ENCODE measurements at places on chromosomes 5 and 9.

DNA sequence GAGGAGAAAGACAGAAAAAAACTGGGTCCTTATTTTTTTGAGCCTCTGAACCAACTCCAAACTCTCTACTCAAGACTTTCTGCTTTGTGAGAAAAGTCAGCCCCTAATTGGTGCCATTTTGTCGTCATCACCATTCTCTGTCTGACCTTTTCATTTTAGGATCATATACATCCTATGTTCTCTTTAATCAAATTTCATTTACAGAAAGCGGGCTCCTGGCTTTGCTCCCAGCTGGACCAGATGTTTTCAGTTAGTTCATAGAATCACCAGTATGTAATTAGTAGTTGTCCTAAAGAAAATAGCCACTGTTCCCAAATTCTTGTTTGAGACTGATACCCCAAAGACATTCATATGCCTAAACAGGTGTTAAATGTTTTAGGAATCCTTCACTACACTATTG lies 28.6 kb upstream of the SLCO4C1 start:
- DNase-seq, result no peak

DNA sequence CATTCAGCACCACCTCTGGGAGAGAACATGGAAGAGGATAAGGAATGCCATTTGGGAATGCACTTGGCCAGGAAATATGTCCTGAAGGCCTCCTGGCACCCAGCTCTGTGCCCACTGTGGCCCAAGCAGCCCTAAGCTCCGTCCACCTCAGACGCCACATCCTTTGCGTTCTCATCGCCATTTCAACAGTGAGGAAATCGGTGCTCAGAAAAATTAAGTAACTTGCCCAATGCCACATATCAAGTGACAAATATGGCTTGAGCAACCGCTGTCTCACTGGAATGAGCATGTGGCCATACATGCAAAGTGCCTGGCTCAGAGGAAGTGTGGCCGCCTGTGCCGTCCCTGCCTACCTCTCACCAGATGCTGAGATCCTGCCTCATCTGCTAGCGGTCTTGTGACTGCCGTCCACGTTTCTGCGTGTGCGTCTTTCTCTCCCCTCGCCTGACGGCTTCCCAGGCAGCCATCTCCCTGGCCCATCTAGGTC lies 984 bp upstream of the DOK3 start:
- DNase-seq, result no peak

DNA sequence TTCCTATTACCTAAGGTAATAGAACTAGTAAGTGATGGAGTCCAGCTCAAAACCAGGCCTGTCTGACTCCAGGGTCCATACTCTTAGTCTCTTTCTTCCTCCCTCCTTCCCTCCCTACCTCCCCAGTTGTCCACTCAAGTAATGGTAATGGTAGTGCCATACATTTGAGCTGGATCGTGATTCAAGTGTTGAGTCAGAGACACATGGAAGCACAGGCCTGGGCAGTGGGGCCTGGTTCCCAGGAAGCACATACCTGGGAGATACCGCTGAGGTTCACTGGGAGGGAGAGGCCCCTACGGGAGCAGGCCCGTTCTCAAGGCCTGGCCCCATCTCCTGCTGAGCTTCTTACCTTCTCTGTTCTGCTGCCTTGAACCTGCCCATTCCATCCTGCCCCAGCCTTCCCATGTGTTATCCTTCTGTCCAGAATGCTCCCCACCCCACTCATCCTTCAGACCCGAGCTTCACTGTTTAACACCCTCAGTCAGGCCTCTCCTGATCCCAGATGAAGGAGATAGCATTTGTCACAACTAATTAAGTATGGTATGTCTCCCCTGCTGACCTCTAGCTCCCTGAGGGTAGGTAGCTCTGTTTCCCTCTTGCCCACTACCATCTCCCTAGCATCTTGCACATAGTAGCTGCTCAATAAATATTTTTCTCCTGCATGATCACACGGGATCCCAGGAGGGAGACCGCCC lies 13.8 kb downstream of the URM1 start:
- no peak for DNase-seq

- peak; percentile 49 for DNase-seq
These were observed 128.4 kb upstream of the TRPM3 start for GRCh38 chr9:71249729-71250317.

DNA sequence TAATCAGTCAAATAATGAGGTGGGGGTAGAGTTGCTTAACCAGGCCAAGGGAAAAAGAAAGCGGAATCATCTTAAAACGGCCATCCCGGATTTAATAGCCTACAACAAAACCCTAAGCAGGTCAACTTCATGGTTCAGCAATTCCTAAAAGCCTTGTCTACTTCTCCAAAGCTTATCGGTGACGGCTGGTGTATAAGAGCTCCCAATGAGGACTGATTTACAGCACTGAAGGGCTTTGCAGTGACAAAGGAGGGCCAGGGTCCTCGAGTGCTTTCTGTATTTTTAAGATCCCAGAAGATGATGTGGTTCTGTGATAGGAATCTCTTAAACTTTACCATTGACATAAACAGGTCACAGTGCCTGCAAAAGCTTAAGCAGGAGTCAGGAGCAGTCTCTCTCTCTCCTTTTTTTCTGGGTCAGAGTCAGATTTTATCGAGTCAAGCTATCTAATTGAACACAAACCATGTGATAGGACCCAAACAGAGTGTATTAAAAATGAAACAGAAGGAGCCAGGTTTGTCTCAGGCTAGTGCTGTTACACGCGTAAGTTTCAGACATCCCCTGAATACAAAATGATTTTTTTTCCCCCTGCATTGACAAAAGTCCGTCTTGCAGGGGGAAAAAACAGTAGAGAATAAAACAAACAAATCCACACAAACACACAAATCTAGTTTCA lies 663.6 kb upstream of the ZNF608 start:
- no peak for DNase-seq

DNA sequence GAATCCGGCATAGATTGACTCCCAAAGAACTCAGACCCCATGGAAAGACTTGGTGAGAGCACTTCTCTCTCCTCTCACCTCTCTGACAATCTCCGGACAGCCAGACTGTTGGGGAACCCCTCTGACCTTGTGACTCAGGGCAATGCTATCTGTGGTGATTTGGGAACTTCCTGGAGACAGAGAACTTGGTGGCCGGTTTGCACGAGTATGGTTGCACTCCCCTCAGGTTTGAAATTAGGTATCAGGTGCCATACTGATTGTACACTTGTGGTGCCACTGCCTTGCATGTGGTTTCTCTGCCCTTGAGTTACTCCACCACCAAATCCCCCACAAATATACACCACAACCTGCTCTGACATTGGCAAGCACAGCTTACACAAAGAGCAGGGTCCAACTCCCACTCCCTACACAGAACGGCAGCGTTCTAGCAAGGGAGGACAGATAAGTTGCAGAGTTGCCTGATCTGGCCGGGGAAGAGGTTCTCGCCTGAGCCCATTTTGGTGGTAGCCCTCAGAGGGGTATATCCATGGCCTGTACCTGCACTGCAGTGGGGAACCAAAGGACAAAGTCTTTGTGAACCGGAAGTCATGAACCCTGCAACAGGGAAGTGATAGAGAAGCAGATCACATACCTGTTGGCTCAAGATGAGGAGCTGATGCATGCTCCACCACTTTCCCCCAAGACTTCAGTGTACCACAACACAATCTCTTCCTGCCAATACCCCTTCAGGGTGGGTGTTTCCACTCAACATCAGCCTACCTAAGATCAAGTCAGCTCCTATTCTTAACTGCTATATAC lies 255.1 kb downstream of the MCTP1 start:
- no peak for DNase-seq

DNA sequence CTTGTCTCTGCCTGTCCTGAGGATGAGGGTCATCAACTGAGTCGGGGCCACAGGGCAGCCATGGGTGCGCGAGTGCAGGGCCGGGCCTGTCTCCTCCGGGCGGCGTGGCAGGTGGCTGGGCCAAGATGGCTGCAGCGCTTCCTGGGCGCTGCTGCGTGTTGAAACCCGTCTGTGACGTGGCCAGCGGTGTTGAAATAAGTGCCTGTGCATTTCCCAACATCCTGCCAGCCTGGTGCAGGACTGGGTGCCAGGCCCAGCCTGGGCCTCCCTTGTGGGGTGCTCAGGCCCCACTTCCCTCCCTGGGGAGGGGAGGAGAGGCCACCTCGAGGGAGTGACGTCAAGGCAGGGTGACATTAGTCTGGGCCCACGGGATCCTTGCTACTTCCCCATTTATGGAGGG lies 45.5 kb downstream of the RXRA start:
- no peak for DNase-seq

DNA sequence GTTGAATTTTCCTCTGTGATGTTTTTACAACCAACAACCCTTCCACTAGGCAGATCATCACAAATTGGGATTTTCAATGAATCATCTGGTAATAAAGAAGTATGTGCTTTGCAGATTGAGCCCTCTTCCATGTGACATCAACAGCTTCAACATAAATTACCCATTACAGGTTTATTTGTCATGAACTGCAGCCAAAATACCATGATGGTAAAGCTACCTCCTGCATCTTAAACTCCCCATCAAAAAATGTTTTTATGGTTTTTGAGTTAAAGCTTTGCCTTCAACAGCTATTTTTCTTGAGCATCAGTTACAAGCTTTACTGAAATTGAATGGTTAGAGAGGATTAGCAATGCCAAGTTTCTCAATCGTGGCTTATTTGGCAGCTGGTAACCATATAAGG lies 211.4 kb upstream of the TUSC1 start:
- DNase-seq, result no peak

DNA sequence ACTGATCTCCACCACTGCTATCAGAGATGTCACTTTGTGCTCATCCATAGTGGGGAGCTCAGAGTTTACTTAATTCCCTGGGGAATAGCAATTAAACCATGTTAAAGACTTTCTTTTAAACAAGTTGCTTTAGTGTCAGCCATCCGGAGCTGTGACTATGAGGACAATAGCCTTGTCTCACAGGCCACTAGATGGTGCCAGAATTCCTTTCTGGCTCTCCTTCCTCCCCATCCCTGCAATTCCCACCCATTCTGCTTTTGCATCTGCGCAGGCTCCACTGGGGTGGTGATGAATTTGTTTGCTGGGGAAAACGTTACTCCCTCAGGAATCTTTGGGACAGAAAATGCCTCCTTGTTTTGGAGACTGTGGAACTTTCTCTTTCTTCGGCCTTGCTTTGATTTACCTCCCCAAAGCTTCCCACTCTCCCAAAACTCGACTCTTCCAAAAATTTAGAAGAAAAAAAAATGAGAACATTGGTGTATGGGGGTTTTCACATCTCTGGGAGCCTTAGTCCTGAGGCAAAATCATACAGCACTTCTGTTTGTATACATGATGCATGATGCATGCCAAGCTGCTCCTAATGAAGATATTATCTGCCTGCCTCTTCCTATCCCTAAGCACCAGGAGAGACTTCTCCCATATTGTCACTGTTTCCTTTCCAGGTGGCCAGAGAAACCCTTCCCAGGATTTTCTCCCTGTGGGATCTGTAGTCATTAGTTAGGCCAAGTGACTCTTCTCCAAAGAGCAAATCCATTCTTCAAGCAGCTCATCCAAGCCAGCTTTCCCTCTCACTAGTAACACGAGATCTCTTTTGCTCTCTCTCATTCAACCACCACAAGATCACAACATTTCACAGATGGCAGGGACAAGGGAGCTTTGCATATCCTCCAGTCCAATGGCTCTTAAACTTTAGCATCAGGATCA lies 466.1 kb downstream of the TLR4 start:
- peak; percentile 23 for DNase-seq

DNA sequence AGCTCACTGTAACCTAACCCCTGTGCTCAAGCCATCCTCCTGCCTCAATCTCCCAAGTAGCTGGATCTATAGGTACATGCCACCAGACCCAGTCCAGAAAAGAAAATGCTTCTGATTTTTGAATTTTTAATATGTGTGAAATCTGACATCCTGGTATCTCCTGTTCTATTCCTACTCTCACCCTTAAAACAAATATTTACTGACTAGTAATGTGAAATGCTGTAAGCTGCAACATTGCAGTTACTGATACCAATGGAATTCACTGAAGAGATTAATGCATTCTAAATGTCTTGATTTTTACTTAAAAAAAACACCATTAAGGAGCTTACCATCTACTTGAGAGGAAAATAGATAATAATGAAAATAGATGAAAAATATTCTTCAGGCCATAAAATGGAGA lies 162.7 kb upstream of the TSLP start:
- no peak for DNase-seq

GRCh38 chr5:178371362-178372111 lies 138.9 kb upstream of the PHYKPL start:
- no peak for DNase-seq

- no peak for DNase-seq
These were observed 248.5 kb downstream of the SMARCA2 start for GRCh38 chr9:2263665-2264064.

DNA sequence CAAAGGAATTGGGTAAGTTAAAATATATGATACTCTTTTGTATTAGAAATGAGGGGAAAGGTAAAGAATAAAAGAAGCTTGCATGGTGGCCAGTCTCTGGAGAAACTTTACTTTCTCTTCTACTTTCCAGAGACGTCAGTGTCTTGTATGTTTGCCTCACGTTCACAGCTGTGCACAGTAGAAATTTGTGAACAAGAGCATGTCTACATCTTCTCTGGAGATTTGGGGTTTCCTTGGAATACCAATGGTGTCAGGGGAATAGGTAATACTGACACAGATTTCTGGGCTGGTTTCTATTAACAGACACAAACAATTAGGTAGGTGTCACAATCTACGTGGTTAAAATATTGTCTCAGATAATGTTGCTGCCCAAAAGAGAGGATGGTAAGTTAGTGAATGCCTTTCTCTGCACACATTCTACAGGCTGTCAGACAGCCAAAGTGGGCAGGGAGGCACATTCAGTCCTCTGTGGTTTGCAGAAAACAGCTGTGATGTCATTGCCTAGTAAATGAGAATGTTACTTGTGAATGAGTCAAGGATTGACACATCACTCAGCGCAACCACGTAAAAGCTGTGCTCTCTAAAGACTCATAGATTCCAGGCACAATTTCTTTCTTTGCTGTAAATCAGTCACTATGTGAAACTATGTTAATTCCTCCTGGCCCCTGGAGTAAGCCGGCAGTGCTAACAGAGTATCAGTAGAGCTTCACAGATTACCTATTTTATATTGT lies 397.1 kb downstream of the MAN2A1 start:
- DNase-seq, result peak; percentile 86
